ENCODE measurements at places on chromosomes 6 and 20.

DNA sequence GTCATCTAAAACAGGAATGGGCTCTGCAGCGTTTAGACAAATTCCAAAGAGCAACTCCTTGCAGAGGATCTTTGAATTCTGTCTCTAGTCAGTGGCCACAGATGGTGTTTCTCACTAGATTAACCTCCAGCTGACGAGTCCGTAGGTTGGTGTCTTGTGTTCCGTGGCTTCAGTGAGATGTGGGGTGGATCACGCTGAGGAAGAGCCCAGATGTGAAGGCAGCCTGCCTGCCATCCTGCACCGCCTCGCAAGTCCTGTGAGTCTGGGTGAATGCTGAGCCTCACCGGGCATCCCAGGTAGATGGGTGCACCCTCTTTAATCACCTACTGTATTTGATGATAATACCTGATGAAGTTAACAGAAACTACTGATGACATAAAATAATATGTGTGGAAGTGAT lies 70.4 kb downstream of the THBS2 start:
- no peak for DNase-seq

DNA sequence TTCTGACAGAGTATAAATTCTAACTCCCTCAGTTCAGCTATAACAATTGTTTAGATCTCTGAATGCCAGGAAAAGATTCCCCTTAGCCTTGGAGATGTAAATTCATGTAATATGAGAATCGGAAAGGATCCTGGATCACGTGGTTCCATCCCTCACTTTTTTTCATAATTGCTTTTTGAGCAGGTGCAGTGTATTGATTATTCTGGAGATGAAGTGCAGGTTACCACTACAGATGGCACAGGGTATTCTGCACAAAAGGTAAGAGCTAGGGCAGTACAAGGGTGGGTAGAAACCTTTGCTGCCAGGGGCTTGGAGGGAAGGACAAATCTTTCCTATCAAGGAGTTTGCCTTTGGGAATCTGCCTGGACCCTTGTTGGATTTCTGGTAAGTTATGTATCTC lies 52.7 kb downstream of the KDM1B start:
- no peak for DNase-seq

GRCh38 chr20:57008217-57008616 lies 258.2 kb downstream of the BMP7 start:
- DNase-seq: no peak

DNA sequence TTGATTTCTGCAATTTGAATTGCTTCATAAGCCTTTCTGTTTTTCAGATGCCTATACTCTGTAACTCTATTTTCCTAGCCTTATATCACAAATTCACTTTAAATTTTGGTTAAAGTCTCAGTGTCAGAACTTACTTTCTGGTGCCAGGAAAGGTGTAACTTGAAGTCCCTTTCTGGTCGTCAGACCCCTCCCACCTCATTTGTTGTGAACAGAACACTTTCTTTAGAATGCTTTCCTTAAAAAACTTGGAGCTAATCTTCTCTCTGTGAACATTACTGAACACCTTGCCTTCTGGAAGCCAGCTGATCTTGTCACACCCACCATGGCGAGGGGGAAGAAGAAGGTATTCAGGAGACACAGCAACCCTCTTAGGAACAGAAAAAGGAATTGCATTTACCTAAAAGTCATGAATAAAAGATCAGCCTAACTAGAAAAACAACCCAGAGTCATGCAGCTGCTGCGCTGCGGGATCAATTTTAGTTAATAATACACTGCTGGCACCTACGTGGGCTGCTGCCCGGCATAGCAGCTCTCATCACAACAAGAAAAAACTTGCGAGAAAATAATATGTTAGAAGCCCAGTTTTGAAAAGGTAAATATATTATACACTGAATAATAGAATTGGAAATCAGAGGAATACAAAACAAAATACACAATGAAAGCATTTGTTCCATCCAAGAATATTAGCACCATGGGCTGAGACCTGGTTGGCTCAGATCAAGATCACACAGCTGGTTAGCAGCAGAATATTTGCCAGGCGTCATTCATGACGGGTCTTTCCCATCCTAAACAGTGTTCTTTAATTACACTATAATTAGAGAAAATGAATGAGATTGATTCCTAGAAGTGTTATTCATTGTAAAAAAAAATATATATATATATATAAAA lies 5.8 kb upstream of the FAM217A start:
- no peak for DNase-seq

DNA sequence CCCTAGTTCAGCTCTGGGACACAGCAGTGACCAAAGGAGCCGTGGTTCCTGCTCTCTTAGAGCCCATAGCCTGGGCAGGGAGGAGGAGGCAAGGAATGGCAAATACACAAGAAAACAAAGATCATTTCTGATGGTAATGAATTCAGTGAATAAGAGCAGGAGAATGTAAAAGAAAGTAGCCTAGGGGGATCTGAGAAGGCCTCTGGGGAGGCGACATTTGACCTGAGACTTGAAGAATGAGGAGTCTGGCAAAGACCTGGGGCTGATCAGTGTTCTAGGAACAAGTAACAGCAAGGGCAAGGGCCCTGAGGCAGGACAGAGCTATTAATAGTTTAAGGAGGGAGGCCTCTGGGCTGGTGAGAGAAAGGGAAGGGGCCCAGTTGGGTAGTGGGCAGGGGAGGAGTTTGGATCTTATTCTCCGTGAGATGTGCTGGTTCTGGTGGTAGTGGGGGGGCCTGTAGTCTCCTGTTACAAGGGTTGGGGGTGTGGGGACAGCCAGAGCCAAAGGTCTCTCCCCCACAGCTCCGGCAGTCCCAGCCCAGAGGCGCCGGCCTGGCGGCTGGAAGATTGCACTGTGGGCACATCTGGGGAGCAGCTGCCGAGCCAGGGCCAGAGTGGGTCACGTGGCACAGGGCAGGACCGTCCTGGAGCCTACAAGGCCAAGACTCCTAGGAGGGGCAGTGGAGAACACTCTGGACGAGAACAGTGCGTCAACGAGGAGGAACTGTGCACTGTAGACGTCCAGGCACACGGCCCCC lies 9.3 kb upstream of the ID1 start:
- no peak for DNase-seq

DNA sequence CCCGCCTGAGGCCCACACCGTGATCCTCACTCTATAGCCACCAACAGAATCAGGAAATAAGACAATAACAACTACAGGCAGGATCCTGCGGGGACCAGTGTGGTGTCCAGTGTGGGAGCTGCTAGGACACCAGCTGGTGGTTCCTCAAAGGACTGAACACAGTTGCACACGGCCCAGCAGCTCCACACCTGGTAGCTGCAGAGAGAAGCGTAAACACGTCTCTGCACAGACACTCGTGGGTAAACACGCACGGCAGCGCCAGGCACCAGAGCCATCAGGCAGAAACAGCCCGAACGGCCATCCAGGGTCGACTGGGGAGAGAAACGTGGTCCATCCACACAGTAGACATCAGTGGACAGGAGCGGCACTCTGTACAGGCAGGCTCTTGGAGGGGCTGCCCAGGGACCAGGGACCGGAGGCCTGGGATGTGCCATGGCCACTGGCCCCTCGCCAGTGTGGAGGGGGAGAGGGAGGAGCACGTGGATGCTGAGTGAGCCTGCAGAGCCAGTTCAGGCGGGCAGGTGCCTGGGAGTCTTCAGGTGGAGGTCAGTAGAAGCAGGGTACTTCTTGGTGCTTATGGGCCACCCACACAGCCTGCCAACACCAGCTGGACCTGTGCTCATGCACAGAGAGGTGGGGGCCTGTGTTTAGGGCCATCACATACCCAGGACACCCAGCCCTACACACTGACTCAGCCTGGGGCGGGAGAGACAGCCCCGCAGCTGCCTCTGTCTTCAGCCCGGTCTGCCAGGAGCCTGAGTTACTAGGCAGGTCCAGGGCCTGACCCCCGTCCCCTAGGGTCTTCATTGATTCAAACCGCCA lies 7.4 kb upstream of the LAMA5 start:
- no peak for DNase-seq

GRCh38 chr6:116221911-116222310 lies 32.0 kb downstream of the TSPYL4 start:
- no peak for DNase-seq

GRCh38 chr6:137261761-137262160 lies 42.6 kb upstream of the IFNGR1 start:
- DNase-seq: no peak

DNA sequence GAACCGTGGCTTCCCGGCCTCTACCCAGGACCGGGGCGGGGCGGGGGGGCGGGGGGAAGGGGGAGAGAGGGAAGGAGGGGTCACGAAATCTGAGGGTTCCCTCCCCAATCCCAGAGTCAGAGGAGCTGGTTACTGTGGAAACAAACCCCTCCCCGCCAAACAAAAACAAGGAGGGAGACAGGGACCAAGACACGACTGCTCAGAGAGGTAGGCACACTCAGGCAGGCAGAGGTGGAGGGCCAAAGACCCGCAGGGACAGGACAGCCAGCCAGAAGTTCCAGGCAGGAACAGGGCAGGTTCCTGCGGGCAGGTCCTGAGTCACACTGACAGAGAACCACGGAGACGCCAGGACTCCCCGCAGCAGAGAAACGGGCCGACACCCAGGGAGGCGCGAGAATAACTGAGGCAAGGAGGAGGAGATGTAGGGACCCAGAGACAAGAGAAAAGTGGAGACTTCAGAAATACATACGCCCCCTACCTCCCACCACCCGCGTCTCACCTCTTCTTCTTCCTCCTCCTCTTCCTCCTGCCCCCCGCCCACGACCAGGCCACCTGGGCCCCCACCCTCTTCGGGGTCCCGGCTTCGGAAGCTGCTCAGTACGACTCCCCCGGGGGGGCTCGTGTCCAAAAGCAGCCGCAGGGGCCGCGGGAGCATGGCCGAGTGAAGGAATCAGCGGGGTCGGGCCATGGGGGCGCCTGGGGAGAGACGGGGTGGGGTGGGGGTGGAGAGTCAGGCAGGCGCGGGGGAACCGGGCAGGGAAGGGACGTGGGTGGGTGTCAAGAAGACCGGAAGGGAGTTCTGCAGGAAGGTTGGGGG lies 578 bp downstream of the RGL2 start:
- DNase-seq: no peak

- DNase-seq: no peak
Measured at GRCh38 chr6:148969603-148970061, 222.8 kb downstream of the UST start.

GRCh38 chr20:62448038-62448437 lies 20.7 kb upstream of the RBBP8NL start:
- no peak for DNase-seq

GRCh38 chr6:143485967-143486366 lies 25.6 kb downstream of the FUCA2 start:
- DNase-seq: no peak

DNA sequence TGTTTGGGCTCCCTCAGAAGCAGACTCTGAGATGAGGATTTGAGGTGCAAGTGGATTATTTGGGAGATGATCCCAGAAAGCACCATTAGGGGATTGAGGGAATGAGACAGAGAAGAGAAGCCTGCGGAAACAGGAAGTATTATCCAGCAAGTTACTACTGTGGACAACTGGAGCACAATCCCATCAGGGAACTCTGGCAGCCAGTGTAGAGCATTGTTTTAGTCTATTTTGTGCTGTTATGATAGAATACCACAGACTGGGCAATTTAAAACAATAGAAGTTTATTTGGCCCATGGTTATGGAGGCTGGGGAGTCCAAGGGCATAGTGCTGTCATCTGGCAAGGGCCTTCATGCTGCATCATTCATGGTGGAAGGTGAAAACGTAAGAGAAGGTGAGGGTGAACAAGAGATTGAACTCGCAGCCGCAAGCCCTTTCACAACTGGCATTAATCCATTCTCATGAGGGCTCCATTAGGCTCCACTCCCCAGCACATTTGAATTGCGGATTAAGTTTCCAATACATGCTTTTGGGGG lies 43.5 kb upstream of the SLC9A8 start:
- DNase-seq: no peak

- DNase-seq: no peak
Measured at GRCh38 chr20:46705378-46705729, 4.1 kb upstream of the SLC2A10 start.

GRCh38 chr6:100378576-100378975 lies 86.1 kb downstream of the SIM1 start:
- no peak for DNase-seq

DNA sequence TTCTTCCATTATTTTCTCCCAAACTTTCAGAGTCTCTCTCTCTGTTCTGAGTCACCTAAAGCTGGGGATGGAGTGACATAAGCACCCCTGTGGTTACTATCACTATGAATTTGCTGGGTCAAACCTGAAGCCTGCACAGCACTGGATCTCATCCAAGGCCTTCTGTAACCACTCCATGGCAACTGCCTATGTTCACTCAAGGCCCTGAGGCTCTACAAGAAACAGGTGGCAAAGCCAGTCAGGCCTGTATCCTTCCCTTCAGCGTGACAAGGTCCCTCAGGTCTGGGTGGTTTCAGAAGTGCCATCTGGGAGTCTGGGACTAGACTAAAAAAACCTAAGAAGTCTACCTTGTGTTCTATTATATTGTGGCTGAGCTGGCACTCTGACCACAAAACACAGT lies 1278.8 kb upstream of the EYS start:
- no peak for DNase-seq

DNA sequence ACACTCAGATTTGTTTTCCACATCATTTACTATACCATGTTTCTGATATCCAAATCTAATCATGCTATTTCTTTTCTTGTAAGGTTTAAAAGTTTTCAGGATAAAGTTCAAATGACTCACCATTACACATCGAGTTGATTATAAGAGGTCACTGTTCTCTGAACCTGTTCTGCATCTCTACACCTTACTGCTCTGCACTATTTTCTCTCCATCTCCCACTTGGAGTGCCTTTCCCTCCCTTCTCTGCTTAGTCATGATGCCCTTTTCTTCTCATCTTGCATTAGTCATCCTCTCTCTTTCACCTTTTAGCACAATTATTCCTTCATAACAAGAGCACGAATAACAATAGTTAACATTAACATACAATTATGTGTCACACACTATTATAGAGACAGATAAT lies 37.5 kb upstream of the FUT9 start:
- no peak for DNase-seq

- no peak for DNase-seq
Measured at GRCh38 chr6:134416418-134417154, 98.7 kb upstream of the SGK1 start.

DNA sequence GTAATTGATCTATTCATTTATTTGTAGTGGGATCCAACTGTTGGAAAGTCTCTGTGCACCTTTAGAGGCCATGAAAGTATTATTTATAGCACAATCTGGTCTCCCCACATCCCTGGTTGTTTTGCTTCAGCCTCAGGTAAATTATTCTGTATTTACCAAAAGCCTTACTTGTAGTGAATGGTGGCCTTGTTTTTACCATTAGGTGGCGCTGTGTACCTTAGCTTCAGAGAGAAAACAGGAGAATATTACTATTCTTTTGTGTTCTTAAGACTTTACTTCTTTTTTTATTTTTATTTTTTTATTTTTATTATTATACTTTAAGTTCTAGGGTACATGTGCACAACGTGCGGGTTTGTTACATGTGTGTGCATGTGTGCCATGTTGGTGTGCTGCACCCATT lies 23.7 kb downstream of the PEX7 start:
- DNase-seq: no peak
